ENCODE measurements at places on chromosomes 3 and 15. TPM values are rescaled to one million over a fixed set of nuclear protein-coding genes. Genes with fewer than 3 reads are reported as not detected.

The CLDN16 gene
- not detected for total RNA-seq

The P2RY12 gene
- 0.12 TPM for total RNA-seq

The BUB1B gene
- 16.2 TPM for total RNA-seq

The CD47 gene
- 93.7 TPM for total RNA-seq

The HGD gene
- not detected for total RNA-seq

The DUOXA1 gene
- not detected for total RNA-seq

Data from uterine smooth muscle cell (primary cell).